ENCODE measurements at places on chromosomes 7 and 10.

GRCh38 chr10:5317547-5318107, 47.1 kb upstream of the UCN3 start:
- peak; percentile 57 for DNase-seq

GRCh38 chr10:69850440-69850839, 48.7 kb downstream of the COL13A1 start:
- DNase-seq: no peak

DNA sequence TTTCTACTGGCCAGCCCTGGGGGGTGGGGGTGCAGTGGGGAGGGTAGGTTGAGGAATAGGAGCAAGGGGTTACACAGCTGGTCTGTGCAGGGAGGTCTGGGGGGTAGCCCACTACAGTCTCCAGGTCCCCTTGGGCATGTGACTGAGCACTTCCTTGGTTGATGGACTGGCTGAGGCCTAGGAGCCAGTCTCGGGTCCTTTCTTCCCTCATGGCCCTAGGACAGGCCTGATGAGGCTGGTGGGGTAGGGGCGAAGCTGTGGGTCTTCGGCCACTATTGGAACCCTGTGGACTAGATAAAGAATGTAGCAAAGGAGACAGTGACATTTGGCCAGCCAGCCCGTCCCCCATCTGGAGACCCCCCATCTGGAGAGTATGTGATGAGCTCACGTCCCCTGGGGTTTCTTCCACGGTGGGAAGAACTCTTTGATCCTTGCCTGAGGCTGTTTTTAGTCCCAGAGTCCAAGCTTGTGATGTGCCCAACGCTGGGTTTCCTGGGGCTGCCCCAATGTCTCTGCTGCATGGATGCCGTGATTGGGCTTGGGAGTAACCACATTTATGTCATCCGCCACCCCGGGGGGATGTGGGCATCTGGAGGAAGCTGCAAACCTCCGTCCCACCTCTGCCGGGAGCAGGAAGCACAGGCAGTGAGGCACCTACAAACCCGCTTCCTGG, 20.7 kb downstream of the FAM241B start:
- no peak for DNase-seq

- no peak for DNase-seq
Observed at GRCh38 chr7:47232751-47233412, 349.0 kb downstream of the TNS3 start.

DNA sequence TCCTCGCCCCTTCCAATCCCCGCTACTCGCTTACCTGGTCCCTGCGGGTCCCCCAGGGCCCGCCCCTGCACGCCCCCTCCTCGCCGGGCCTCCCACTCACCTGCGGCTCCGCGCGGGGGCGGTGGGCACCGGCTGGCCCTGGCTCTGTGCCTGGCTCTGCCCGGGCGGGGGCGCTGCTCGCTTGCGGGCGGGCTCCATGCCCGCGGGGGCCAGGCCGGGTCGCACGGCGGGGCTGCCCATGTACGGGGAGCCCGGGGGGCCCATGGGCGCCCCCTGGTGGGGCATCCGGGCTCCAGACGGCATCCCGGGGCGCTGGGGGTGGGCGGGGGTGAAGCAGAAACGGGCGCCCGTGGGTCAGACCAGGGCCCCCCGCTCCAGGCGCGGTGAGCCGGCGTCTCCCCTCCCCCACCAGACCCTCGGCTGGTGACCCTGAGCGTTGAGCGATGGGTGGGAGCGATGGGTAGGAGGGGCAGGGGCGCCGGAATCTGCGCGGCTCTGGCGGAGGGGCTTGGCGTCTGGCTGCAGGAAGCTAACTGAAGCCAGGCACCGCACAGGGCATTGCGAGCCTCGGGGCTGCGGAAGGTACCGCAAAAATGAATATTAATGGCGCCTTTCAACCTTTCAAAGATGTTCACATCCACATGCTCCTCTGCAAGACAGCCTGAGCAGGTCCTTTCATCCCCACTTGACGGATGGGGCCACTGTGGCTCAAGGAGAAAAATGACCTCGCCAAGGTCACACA, 3.0 kb downstream of the SMARCD3 start:
- peak; percentile 76 for DNase-seq

DNA sequence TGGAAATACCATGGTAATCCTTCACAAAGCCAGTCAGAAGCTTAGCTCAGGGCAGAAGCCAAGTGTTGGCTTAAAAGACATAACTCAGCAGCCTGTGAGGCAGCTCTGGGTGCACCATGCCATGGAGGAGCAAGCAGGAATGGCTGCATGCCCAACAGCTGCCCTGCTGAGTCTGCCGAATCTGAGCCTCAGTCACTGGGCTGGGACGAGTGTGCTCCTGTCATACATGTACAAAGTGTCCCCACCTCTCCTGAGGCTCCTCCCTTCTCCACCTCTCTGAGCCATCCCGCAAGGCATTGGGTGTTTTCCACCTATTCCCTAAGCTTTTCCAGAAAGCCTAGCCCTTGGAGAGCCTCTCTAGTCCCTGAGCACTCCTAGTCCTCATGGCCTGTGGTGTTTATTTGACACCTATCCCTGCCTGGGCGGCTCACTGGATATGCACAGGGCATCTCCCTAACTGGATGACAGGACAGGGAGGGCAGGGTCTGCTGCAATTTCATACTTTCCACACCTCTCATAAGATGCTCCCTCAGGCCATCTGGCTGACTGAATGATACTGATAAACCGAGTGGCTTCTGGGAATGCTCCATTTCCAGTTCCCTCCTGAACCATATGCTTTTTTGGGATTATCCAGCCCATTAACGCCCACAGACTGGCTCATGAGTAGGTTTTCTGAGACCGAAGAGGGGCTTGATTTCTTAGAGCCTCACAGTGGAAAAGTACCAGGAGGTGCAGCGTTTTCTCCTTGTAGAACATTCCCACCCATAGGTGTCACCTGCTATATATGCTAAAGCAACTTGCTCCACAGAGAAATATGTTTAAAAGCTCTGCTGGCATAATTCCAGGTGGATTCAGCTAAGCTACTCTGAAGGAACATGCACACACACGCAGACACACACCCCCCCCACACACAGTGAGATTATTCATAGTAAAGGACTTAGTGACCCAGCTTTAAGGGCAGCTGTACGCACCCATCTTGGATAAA, 199.3 kb downstream of the SNX10 start:
- DNase-seq: no peak

GRCh38 chr10:36265741-36266140, 623.6 kb upstream of the FZD8 start:
- DNase-seq: no peak

- DNase-seq: no peak
Observed at GRCh38 chr7:11170863-11171568, 197.3 kb downstream of the PHF14 start.

- DNase-seq: no peak
Observed at GRCh38 chr7:10821156-10821555, 152.5 kb upstream of the PHF14 start.

DNA sequence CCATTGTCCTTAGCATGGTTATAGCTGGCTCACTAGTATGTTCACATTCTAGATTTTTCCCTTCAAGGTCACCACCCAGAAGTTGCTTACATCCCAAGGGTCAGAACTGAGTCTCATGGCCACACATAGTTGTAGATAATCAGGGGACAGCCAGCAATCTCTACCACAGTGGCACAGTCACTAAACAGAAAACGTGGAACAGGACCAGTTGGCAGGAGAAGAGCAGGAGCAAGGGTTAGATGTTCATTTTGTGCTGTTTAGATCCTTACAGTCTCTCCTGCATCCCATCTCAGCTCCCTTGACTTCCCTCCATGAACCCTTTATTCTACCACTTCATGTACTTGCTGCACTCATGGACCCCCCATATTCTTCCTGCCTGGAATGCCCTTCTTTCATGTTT, 73.9 kb downstream of the LRMDA start:
- DNase-seq: no peak

GRCh38 chr10:60962946-60963345, 19.0 kb upstream of the RHOBTB1 start:
- DNase-seq: no peak

DNA sequence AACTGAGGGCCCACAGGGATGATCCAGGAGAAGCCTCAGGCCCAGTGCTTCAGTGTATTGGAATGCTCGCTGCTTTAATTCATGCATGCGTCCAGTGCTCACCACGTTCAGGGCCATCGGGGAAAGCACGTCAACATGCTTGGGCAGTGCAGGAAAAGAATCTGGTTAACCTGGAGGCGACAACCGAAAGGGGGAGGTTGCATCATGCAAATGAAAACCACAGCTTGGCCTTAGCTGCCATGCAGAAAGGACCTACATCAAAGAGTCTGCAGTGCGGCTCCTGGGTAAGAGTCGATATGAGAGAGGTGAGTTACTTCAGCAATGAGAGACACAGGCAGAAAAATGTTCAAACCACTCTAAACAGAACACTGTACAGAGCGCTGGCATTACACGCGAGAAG, 440.1 kb downstream of the KCNMA1 start:
- no peak for DNase-seq

DNA sequence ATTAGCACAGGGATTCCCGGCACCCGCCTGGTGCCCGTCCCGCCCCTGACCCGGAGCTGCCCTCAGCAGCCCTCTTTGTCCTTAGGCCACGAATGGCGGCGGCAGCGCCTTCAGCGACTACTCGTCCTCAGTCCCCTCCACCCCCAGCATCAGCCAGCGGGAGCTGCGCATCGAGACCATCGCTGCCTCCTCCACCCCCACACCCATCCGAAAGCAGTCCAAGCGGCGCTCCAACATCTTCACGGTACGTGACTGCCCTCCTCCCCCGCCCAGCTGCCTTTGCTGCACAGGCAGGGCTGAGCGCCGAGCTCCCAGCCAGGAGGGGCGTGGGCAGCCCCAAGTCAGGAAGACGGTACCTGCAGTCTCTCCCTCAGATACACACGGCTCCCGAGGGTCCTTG, 33.6 kb downstream of the AGAP3 start:
- DNase-seq: no peak

- DNase-seq: no peak
Observed at GRCh38 chr7:98265841-98266271, 13.8 kb upstream of the TECPR1 start.
